ENCODE measurements at places on chromosomes 16 and 17. TPM values are rescaled to one million over a fixed set of nuclear protein-coding genes. Genes with fewer than 3 reads are reported as not detected.

OMG gene
- total RNA-seq, result 0.18 TPM

TBC1D3 gene
- total RNA-seq, result not detected

KRT31 gene
- not detected for total RNA-seq

QPRT gene
- total RNA-seq, result 3.5 TPM

CALB2 gene
- total RNA-seq, result not detected

SBK1 gene
- total RNA-seq, result 3.9 TPM

TRAPPC2L gene
- 104 TPM for total RNA-seq

MYL4 gene
- total RNA-seq, result not detected

ZNF267 gene
- 89.0 TPM for total RNA-seq

All from CD8-positive, alpha-beta memory T cell (primary cell).